Vagina (tissue), 2 donors: ENCODE measurements at places on chromosomes 13 and 19.

DNA sequence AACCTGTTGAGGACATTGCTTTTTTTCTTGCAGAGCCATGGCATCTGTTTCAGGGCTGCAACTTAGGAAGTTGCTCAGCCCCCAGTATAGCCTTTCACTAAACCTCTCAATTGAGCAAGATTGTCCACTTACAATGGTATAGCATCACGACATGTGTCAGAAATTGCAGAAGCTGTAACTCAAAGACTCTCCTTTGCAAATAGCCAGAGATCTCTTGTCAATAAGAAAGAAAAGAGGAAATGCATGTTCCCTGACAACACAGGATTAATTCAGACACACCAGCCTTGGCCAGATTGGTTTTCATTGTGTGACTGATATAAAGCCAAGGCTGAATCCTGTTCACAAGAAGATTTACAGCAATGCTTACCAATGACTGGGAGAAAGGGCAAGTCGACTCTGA is 38.7 kb upstream of the CYSLTR2 start:
- no peak for DNase-seq

- no peak for DNase-seq
Observed at GRCh38 chr19:52170863-52171320, 529 bp downstream of the ZNF836 start.

GRCh38 chr19:13989487-13989886 is 16.6 kb downstream of the RFX1 start:
- no peak for DNase-seq

GRCh38 chr13:22536851-22537250 is 643.9 kb upstream of the SGCG start:
- DNase-seq = no peak

DNA sequence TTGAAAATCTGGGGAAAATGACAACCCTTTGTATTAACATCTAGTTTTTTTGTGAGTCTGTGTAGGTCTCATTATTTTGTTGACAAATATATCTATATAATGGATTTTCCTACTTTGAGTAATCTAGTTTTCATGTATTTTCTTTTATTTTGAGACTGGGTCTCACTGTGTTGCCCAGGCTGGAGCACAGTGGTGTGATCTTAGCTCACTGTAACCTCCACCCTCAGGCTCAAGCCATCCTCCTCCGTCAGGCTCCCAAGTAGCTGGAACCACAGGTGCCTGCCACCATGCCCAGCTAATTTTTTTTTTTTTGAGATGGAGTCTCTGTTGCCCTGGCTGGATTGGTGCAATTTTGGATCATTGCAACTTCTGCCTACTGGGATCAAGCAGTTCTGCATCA is 9.2 kb downstream of the ZNF525 start:
- DNase-seq = no peak
